GM12878 (cell line): ENCODE measurements at places on chromosomes 4 and X.

DNA sequence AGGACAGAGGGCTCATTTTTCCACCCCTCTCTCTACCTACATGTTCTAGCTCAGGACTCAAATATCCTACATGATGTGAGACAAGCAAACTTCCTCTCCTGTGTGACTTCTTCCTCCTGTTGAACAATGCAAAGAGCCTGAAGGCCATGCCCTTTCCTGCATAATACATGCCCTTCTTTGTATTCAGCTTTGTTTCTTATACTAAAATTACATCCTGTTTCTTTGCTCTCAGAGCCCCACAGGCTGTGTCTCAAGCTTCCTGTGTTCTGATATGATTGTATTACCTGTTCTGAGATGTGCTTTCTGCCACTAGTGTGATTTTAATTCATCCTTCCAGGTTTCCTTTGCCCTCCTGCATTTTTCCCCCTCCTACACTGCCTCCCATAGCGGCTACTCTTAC, 166.4 kb upstream of the AFF2 start:
- no peaks in the 10 kb centered on the region for H3K4me1 ChIP-seq
- H3K36me3 ChIP-seq = no peaks in the 10 kb centered on the region
- H3K27ac ChIP-seq = no peak overlapping the region
- H3K27me3 ChIP-seq = no peaks in the 10 kb centered on the region

DNA sequence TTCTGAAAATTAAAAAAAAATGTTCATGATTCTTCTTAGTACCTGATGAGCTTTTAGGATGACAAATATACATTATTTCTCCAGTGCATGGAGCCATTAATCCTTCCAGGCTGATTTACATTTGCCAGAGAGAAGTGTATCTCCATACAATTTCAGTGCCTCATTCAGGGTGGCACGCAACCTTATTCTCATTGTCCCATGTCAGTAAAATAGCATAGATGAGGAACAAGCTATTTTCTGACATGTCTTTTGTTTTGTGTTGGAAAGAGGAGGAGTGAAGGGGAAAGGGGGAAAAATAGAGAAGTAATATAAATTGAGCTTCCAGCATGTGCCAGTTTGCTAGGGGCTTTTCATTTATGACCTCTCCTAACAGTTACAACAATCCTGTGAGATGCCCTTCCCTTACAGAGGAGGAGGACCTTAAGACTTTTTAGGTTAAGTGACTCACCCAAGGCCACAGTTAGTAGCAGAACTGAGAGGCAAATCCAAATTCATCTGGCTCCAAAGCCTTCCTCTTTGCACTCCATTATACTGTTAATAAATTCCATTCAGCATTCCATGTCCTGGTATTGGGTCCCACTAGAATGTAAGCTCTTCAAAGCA, 274.8 kb upstream of the GPC4 start:
- no peak overlapping the region for H3K27ac ChIP-seq
- no peaks in the 10 kb centered on the region for H3K27me3 ChIP-seq

DNA sequence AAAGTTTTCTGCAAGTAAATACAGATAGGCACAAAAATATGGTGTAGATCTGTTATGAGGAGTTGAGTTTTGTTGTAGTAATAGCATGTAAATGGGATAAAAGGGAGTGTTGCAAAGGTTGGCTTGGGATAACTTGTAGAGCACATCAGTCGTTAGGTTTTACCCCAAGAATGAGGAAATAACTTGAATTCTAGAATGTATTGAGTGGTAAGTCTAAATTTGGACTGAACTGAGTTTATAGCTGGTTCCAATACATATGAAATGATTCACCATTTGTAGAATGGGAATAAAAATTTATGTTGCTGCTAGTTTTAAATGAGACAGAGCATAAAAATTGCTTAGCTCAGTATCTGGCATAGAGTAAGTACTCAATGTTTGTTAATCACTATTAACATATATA, 719.2 kb downstream of the FSTL5 start:
- no peak for DNase-seq
- H3K4me3 ChIP-seq = no peak overlapping the region
- H3K4me1 ChIP-seq = no peaks in the 10 kb centered on the region
- no peaks in the 10 kb centered on the region for H3K36me3 ChIP-seq
- H3K27me3 ChIP-seq = no peaks in the 10 kb centered on the region

GRCh38 chr4:127141856-127142255, 490.9 kb upstream of the INTU start:
- H3K4me3 ChIP-seq = no peak overlapping the region
- no peaks in the 10 kb centered on the region for H3K36me3 ChIP-seq
- no peaks in the 10 kb centered on the region for H3K27me3 ChIP-seq
- no peak overlapping the region for H3K27ac ChIP-seq

GRCh38 chr4:143026459-143027170, 158.1 kb upstream of the USP38 start:
- no peak for DNase-seq
- H3K4me3 ChIP-seq = no peak overlapping the region
- no peak overlapping the region for H3K27ac ChIP-seq
- no peaks in the 10 kb centered on the region for H3K27me3 ChIP-seq
- no peaks in the 10 kb centered on the region; the same call in 1 of the 2 replicates for H3K4me1 ChIP-seq

- H3K36me3 ChIP-seq = no peaks in the 10 kb centered on the region; the same call in 1 of the 2 replicates
- H3K4me1 ChIP-seq = no peaks in the 10 kb centered on the region; the same call in 1 of the 2 replicates
- no peak overlapping the region for H3K4me3 ChIP-seq
These were observed 17.7 kb downstream of the FGFR3 start for GRCh38 chr4:1810765-1811164.

DNA sequence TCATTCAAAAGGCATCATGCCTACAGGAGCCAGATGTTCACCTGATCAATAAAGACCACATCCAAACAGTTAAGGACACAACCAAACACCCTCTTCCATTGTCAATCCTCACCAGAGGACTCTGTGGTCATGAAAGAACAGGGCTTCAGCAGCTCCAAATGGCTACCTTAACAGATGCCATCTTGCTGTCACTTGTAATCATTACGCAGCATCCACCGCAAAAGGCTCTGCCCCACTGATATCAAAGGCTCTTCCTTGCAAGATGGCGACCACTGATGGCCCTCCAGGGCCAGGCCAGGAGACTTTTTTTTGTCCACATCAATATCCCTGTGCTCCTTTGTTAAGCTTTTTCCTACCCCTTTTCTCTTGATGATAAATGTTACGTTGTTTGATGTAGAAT, 157.4 kb downstream of the DHRSX start:
- H3K27me3 ChIP-seq = no peaks in the 10 kb centered on the region
- no peak for DNase-seq
- H3K4me1 ChIP-seq = no peaks in the 10 kb centered on the region
- no peak overlapping the region for H3K4me3 ChIP-seq
- H3K36me3 ChIP-seq = no peaks in the 10 kb centered on the region; the same call in none of the 2 replicates

GRCh38 chrX:110089656-110090403, 86.9 kb downstream of the TMEM164 start:
- H3K27ac ChIP-seq = no peak overlapping the region; the same call in 1 of the 2 replicates
- DNase-seq = no peak
- no peak overlapping the region for H3K4me3 ChIP-seq
- H3K27me3 ChIP-seq = no peaks in the 10 kb centered on the region
